ENCODE measurements at places on chromosomes 16 and 17. TPM values are rescaled to one million over a fixed set of nuclear protein-coding genes. Genes with fewer than 3 reads are reported as not detected.

Gene TERB1
- polyA plus RNA-seq: not detected

Gene KREMEN2
- polyA plus RNA-seq: 0.26 TPM

Gene GJD3
- not detected for polyA plus RNA-seq

Gene PITPNM3
- 3.4 TPM for polyA plus RNA-seq

Gene NPLOC4
- polyA plus RNA-seq: 47.7 TPM

Gene HID1
- 76.3 TPM for polyA plus RNA-seq

Gene CLDN7
- 34.9 TPM for polyA plus RNA-seq

Gene SLC13A2
- 0.42 TPM for polyA plus RNA-seq

Gene FKBP10
- 142 TPM for polyA plus RNA-seq

Gene ARL5C
- polyA plus RNA-seq: 0.35 TPM

Gene PPY
- 1.7 TPM for polyA plus RNA-seq

Gene SOCS1
- 13.0 TPM for polyA plus RNA-seq

Gene GSG1L2
- polyA plus RNA-seq: not detected

Gene AATK
- polyA plus RNA-seq: 23.1 TPM

Gene HBA1
- 2,429 TPM for polyA plus RNA-seq

Gene SOX9
- polyA plus RNA-seq: 79.0 TPM

Gene ADGRG1
- polyA plus RNA-seq: 19.3 TPM

Gene KRT15
- polyA plus RNA-seq: 2.8 TPM

Gene CDH15
- 0.50 TPM for polyA plus RNA-seq

Gene MYH13
- not detected for polyA plus RNA-seq
